ENCODE measurements at places on chromosomes 6 and 20.

- DNase-seq = no peak
These were observed 30.9 kb downstream of the ANGPT4 start for GRCh38 chr20:884983-885952.

GRCh38 chr20:53409447-53409717 lies 184.3 kb downstream of the ZNF217 start:
- no peak for DNase-seq

DNA sequence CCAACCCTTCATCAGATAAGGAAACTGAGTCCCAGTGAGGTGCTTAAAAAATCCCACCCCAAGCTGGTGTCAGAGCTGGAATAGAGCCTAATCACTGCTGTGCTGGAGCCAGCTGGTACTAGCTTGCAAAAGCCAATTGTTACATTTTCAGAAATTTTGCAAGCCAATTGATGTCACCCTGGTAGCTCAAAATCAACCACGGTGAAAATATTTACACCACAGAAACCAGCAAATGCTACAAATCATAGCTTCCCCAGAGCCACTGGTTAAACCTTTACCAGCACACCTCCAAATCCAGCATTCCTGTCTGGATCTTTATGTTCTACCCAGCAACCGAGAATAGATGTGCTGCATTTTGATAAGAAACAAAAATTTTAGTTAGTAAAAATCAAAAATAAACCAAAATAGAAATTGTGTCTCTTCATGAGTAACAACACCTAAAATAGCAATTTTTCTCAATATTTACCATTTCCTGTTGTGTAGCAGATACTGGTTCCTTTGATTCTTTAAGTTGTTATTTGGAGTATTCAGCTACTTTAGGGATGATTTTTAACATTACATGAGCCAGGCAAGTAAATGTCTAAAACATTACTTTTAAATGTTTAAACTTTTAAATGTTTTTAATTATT lies 7.2 kb upstream of the LCA5 start:
- no peak for DNase-seq

DNA sequence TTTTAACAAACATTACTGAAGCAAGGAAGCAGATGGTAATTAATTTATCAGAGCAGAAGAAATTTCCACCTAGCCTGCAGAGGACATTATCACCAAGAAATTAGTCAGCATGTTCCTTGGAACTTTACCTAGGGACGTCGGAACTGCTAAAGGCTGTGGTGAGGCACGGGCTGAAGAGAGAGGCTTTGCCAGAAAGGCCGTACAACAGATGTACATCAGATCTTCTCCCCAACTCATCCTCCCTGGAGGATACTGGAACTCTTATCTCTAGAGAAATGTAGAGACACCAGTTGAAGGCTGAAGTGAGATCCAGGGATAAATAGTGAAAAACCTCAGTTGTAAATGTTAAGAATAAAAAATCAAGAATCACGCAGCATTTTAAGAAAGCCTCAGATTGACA lies 257.1 kb downstream of the SAMD5 start:
- no peak for DNase-seq

GRCh38 chr6:118559659-118560058 lies 11.6 kb downstream of the PLN start:
- DNase-seq = no peak

DNA sequence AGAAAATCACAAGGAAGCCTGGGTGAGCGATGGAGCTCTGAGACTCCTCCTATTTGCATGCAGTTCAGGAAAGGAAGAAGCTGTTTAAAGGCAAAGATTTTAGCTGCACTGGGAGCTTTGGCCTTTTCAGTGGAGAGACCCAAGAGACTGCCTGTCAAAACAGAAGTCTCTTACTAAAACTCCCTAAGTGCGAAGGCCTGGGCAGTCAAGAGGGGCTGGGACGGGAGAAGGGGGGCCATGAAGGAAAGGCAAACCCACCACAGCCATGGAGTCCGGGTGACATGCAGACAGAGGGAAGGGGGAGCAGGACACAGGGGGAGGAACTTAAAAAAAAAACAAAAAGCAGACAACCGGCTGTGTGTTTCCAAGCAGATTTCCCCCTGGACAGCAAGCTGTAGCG lies 537.6 kb upstream of the NOX3 start:
- DNase-seq = no peak
